ENCODE measurements at places on chromosomes 5 and 9.

- no peak for DNase-seq
These were observed 35.6 kb upstream of the ANXA1 start for GRCh38 chr9:73116031-73116430.

DNA sequence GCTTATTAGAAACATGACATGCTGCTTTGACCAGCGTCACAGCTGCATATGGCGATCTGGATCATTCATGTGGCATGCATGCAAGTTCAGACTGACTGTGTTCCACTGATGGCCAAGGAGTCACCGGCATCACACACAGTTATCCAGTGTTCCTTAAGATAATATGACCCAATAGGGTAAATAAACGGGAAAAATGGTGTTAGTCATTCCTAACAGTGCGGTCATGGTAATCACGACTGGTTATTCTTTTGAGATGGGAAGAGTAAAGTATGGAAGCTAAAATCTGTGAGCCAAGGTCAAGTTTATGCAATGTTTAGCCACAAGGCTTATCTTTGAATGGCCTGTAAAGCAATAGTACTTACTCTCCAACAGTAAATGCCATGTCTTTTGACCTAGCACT is 29.3 kb upstream of the LVRN start:
- DNase-seq: peak; percentile 35

GRCh38 chr9:111812337-111812736 is 17.6 kb upstream of the SHOC1 start:
- DNase-seq: peak; percentile 90

DNA sequence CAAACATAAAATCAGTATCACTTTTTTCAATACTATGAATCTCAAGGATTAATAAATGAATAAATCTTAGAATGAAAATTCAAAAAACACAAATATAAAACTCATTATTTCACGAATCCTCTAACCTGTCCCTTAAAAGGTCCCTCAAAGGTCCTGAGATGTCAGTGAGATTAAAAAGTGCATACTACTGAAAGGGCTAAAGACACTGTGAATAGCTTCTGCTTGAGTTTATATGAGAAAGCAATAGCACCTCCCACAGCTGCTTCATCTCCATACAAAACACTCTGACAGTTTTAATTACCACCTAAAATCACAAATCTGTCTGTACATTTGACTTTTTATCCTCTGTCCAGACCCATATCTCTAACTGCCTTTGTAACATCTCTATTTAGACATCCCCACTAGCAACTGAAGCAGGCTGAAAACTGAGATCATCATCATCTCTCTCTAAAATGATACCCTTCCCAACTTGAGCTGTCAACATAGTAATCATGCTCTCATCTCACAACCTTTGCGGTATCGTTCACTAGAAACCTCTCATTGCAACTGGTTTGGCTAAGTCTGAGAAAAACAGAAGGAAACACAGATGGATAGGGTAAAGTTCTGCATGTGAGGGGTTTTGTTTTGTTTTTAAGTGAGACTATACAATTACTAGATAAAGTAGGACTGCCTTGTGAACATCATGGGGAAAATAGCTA is 56.3 kb downstream of the TBCA start:
- no peak for DNase-seq

DNA sequence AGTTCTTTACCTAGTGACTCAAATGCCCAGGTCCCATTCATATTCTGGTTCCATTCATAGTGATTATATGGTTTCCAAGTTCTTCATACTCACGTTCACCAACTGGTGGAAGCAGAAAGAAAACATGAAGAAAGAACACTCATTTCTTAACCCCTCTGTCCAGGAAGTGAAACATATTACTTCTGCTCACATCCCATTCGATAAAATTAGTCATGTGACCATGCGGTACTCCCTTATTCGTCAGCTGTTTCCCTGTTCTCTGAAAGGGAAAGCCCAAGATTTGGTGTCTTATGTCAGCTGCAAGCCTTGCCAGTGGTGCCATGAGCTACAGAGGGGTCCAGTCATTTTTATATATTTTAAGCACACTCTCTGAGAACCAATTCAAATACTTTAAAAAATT is 387.0 kb upstream of the DMAC1 start:
- DNase-seq: no peak

DNA sequence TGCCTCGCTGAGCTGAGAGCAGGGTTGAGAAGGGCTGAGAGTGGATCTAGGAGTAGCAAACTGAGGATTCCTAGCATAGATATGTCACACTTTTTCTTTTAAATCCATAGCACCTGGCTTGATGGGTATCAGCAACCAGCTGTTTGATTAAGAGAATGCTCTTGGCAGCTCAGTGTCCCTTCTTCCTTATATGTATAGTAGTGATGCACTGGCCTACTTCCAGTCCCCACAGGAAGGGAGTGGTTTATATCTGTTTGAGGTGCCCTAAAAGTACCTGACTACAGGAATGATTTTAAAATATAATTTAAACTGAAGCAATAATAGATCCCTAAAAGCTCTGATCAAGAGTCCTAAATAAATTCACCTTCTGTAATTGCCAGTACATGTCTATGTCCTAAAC is 546.8 kb upstream of the ZNF608 start:
- no peak for DNase-seq

GRCh38 chr9:133506653-133507038 is 18.1 kb downstream of the MYMK start:
- DNase-seq: no peak

DNA sequence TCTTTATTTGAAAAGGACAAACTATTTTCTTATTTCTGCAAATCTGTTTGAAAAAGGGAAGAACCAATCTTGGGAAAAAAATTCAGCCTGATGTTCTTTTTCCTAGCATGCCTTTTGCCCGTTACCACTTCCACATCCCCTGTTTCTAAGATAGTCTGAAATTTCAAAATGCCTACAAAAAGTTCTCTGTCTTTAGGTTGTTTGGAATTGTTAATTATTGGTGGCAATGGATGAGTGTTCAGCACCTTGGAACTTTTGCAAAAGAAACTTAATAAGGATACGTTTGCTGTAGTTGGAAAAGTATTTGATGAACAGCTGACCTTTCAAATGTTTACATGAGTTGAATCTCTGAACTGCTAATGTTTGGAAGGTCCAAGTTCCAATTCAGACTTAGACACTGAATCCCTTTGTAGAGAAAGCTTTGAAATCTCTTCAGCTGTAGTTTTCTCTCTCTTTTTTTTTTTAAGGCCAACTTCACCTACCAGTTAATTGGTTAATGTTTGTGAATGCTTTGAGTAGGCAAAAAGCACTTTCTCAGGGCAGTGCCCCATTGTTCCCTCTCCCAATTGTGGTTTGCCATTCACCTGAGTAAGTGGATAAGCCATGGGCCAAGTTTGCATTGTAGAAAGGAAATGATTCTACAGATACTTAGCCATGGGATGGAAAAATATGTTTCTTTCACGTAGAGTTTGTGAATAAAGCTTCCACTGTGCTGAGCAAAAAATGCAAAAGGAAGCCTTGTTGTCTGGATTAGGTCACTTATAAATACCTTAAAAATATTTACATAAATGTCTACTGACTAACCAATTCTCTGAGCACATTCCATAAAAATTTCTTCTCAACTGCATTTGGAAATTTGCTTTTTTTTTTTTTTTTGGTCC is 156.4 kb upstream of the ELL2 start:
- peak; percentile 21 for DNase-seq
